ENCODE measurements at places on chromosomes 4 and X.

GRCh38 chrX:99901091-99901490 is 509.0 kb downstream of the PCDH19 start:
- no peak for DNase-seq

- no peak for DNase-seq
Measured at GRCh38 chrX:97416461-97416860, 532.8 kb downstream of the RPA4 start.

GRCh38 chr4:111678908-111679307 is 466.3 kb upstream of the FAM241A start:
- no peak for DNase-seq

- no peak for DNase-seq
Measured at GRCh38 chr4:11002961-11003360, 318.4 kb upstream of the CLNK start.

DNA sequence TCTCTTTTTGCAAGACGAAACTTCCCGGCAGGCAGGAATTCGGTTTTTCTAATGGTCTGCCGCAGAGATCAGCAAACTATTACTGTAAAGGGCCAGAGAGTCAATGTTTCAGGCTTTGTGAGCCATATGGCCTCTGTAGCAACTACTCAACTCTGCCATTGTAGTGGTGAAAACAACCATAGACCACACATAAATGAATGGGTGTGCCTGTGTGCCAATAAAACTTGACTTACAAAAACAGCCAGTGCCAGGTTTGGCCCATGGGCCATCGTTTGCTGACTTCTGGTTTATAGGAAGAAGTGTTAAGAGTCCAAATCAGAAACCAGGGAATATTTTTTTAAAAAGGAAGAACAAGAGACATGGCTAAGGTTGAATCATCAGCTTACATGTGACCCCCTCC is 163.0 kb downstream of the SH3KBP1 start:
- no peak for DNase-seq

DNA sequence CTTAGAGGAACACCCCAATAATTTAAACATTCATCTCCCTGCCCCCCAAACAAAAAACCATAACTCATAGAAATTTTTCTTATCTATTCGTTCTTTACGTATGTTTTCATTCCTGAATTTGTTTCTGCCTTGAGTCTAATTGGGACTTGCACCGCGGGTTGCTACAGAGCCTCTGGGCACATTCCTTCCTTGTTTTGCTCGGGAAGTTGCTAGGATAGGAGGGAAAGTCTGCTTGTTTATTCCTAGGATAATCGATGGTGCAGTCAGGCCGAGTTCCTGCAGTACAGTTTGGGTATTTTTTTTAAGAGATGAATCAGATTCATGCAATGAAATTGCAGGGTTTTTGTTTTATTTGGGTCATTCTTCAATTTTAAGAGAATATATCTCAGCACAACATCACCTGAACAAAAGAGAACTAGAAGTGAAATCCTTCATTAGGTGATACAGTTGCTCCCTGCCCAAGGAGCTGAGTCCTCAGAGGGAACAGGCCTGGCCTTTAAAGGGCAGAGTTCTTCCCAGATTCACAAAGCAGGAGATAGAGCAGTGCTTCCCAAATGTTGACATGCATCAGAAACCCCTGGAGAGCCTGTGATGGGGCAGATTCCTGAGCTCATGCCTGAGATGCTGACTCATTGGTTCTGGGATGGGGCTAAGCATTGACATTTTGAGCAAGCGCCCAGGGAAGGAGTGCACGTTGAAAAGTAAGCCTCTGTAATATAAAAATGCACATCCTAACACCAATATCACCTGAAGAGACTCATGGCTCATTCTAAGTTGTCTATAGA is 114.9 kb upstream of the FAM9B start:
- DNase-seq, result no peak

GRCh38 chr4:88830598-88830997 is 133.0 kb upstream of the NAP1L5 start:
- DNase-seq, result no peak

GRCh38 chr4:53427366-53427765 is 49.9 kb downstream of the FIP1L1 start:
- DNase-seq, result no peak

- DNase-seq, result no peak
Measured at GRCh38 chrX:131812847-131813825, 210.0 kb upstream of the STK26 start.

- no peak for DNase-seq
Measured at GRCh38 chr4:5969336-5969735, 48.9 kb downstream of the C4orf50 start.

DNA sequence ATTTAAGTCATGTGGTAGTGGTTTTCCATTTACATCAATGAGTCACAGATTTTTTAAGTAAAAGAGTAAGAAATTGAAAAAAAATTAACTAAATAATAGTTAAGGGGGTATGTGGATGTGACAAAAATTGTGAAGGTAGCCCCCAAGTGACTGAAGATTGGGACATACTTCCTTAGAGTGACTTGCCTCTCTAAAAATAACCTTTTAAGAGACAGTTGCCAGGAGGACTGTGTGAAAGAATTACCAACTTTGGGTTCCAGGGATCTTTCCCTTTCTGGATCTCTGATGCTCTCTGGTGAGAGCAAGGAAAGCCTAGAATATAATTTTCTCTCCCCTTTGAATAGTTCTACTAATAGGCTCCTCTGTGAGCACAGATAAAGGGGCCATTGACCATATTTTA is 42.7 kb downstream of the NHSL2 start:
- no peak for DNase-seq

GRCh38 chr4:38670939-38671591 is 7.1 kb downstream of the KLF3 start:
- DNase-seq, result peak; percentile 4

- DNase-seq, result no peak
Measured at GRCh38 chr4:85720735-85721134, 245.8 kb downstream of the ARHGAP24 start.

- no peak for DNase-seq
Measured at GRCh38 chr4:79396794-79397193, 11.2 kb downstream of the GK2 start.

DNA sequence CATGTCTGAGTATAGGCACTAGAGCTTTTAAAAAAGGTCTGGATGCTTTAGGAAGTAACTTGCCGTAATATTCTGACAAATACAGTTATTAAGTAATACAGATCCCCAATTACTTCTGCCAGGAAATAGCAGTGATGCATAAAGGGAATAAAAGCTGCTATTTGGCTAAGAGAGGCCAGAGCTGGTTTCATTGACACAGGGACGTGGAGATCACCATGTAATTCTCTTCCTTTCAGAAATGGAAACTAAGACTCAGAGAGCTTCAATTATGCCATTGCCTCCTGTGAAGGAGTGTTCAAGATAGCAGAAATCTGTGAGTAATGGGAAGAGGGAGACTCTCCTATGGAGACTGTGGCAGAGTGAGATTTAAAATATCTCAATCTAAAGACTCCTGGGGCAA is 238.1 kb downstream of the SLITRK2 start:
- no peak for DNase-seq

DNA sequence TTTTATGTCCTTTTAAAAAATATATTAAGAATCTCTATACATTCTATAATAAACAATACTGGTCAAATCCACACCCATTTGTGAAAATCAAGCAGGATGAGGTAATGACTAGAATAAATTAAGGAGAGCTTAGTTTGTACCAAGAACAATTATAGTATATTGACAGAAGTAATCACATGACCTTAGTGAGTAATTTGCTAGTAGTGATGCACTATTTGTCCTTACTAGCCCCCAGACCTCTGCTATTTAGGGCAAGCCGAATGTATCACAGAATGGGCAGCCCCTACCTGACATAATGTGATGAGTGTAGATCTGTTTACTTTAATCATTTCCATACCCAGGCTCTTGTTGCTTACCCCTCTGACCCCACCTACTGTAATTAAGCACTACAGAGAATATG is 15.8 kb downstream of the ATP1B4 start:
- DNase-seq, result peak; percentile 3

DNA sequence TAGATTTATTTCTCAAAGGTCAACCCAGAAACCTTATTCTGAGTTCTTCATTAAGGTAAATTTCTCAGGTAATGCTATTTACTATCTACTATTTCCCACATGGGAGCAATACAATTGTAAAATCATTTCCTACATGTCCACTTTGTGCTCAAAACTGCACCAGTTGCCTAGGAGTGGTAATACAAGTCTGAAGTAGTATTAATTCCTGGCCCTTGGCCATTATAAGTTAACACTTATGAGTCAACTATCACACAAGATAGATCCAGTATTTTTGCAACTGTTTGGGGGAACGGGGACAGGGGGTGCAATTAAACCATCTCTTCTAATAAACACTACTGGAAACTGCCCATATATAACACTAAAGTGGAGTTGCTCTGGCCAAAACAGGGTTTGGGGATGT is 48.9 kb downstream of the ACSL4 start:
- no peak for DNase-seq

DNA sequence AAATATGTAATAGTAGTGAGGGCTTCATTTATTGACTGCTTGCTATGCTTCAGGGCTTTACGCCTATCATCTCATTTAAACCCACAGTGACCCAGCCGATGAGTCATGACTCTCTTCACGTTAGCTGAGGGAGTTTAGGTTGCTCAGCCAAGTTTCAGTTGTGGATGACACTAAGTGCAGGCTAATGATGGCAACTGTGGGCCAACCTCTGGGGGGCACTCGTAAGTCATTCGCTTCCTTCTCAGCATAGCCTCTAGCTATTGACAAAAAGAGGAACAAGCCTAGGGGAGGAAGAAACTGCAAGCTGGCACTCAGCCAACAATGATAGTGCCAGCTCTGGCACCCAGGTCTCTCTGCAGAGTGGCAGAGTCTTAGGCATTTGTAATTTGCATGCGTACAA is 325.0 kb downstream of the ARHGAP10 start:
- DNase-seq, result no peak

DNA sequence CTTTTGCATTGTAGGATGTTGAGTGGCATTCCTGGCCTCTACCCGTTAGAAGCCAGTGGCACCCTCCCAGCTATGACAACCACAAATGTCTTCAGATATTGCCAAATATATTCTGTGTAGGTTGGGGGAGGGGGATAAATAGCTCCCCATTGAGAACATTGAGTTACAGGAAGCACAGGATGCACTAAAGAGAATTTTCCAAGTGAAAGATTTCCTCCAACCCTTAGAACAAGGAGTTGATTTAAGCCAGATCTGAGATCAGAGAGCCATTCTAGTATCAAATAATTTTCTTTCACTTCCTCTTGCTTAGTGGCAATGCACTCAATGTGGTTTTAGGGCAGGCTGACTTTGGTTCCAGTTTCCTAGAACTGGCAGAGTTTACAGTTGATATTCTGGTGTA is 436.6 kb downstream of the C4orf33 start:
- no peak for DNase-seq
